ENCODE measurements at places on chromosomes 13 and 19. TPM values are rescaled to one million over a fixed set of nuclear protein-coding genes. Genes with fewer than 3 reads are reported as not detected.
A peak's percentile ranks its signal among the peaks of the same experiment; 100 is the strongest.

DNA sequence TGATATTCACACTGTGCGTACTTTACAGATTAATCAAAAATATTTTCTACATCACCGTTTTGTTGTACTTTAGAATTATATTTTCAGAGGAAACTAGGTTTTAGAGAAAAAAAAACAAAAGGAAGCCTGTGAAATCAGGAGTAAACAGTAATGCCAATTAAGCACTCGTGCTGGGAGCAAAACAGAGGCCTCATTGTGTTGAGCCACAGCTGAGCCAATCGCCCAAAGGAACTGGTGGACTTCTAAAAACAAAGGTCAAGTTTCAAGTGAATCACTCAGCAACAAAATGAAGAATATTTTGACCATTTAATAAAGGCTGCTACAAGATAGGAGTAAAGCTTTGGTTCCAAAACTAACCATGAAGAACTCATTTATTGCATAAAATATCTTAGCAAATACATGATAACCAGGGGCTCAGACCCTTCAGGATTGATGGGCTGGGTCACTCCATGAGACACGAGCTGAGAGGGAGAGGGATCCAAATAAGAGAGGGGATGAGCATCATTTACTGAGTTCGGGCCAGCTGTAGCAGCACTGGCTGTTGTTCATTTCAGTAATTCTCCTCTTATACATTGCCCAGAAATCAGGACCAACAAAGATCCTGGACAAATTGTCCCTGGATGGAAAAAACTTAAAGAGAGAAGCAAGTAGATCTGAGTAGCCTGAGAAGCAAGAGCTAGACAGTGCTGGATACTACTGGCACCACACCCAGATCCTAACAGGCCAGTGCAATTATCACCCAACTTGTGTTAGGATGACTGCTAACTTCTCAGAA lies 8.3 kb upstream of the NALCN start:
- DNase-seq, result no peak
- H3K36me3 ChIP-seq, result no peaks in the 10 kb centered on the region
- no peak overlapping the region for H3K27ac ChIP-seq
- no peak overlapping the region for H3K4me3 ChIP-seq

Gene ATXN8OS
- total RNA-seq, result not detected

GRCh38 chr19:53102206-53102755 lies 941 bp downstream of the ZNF160 start:
- H3K36me3 ChIP-seq, result peaks cover 44% of the 10 kb centered on the region
- peak overlapping the region; percentile 92 for H3K4me3 ChIP-seq
- H3K4me1 ChIP-seq, result peaks cover 36% of the 10 kb centered on the region
- peak overlapping the region; percentile 93 for H3K27ac ChIP-seq
- no peaks in the 10 kb centered on the region for H3K27me3 ChIP-seq

Gene RFPL4A
- total RNA-seq, result not detected

- no peaks in the 10 kb centered on the region for H3K36me3 ChIP-seq
- no peak overlapping the region for H3K27ac ChIP-seq
- H3K4me1 ChIP-seq, result no peaks in the 10 kb centered on the region
- H3K27me3 ChIP-seq, result no peaks in the 10 kb centered on the region
Observed at GRCh38 chr13:21047591-21048282, 13.6 kb downstream of the LATS2 start.

Gene SEMA6B
- not detected for total RNA-seq

All from activated CD8-positive, alpha-beta T cell treated with anti-CD3 and anti-CD28 coated beads for 36 hours (primary cell).